ENCODE measurements at places on chromosomes 2 and 18.

GRCh38 chr2:235234736-235235135, 259.1 kb upstream of the AGAP1 start:
- no peak for DNase-seq

DNA sequence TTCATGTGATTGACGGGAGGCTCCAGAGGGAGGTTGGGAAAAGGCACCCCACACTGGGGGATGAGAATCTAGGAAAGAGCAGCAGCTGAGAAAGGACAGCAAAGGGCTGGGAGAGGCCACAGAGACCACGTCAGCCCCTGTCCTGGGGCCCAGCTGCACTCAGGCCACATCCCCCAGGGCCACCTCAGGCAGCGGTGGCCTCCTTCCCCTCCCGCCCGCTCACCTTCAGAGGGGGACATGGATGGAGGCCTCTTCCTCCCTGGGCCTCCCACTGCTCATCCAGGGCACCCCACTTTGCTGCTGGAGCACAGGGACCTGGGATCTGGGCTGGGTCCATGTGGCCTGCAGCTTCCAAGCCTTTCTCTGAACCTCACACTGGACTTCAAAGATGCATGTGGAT, 199.8 kb upstream of the HDAC4 start:
- no peak for DNase-seq

- no peak for DNase-seq
Observed at GRCh38 chr2:234770031-234770506, 181.7 kb upstream of the SH3BP4 start.

DNA sequence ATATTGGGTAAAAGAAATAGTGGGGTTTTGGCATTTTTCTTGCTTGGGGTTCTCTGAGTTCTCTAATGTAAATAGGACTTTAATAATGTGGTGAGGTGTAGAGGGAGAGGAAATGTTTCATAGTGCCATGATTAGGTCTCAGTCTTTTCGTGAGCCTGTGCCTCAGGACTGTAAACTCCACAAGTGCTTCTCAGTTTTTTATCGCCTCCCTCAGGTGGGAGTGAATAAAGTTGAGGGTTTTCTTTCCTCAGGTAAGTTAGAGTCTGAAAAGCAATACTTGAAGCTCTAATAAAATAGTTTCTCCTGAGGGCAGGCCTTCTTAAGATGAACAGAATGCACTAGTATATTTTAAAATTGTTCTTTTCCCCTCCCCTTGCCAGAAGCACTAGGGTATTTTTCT, 243.1 kb upstream of the SETBP1 start:
- DNase-seq = peak; percentile 11

- DNase-seq = no peak
Observed at GRCh38 chr18:2326999-2327398, 244.3 kb downstream of the METTL4 start.

GRCh38 chr2:120762341-120763061, 26.8 kb downstream of the GLI2 start:
- no peak for DNase-seq

GRCh38 chr18:56492136-56492535, 146.3 kb downstream of the TXNL1 start:
- no peak for DNase-seq

DNA sequence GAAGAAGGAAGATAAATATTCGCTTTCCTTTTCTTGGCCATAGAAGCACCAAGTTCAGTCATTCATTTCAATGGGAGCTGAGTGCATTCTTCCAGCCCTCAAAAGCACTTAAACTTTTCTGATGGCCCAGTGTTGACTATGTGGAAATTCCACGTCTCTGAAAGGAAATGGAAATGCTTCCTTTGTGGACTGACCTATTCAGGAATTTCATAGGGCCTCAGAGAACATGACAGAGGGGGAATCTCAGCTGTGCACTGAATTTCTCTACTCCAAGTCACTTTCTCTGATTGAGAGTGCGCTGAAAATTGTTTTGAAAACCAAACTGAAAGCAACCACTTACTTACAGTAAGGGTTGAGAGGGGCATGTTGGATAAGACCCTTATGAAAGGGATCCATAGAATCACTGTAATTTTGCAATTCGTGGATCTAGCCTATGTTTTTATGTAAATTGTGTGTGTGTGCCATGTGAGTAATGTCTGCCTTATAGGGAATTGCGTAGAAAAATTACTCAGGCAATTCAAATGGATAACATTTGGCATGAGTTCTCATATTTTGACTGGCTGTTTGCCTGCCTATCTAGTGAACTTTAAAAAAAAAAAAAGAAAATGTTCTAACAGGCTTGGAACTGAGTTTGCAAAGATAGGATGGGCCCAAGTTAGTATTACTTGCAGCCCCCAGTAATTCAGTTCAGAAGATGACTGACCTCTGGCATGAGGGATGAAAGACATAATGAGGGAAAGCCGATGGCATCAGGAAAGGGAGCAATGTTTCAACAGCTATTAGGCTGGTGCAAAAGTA, 437.0 kb downstream of the PTPRM start:
- DNase-seq = no peak
